Activated T-cell treated with anti-CD3 and anti-CD28 coated beads, Interleukin-2, amount 50 U/mL, for 48 hours (primary cell): ENCODE measurements at places on chromosomes 11 and 22.

GRCh38 chr22:19086417-19086816 is 35.8 kb downstream of the DGCR2 start:
- DNase-seq, result no peak

DNA sequence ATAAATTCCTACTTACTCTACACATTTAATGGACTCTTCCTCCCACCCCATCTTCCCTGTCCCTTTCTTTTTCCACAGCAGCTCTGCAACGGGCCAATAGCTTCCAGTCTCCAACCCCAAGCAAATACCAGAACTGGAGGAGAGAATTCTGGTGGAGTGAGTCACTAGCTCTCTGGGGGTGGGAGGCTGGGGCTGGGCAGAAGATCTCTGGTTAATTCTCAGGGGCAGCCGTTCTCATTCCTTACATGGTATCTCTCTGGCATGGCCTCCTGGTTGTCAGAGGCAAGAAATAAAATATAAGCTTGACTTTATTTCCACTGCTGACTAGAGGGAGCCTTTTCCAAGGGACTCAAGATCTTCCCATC is 90.4 kb upstream of the PARVA start:
- peak; percentile 10 for DNase-seq

GRCh38 chr22:39731481-39731880 is 160.9 kb downstream of the CACNA1I start:
- no peak for DNase-seq

DNA sequence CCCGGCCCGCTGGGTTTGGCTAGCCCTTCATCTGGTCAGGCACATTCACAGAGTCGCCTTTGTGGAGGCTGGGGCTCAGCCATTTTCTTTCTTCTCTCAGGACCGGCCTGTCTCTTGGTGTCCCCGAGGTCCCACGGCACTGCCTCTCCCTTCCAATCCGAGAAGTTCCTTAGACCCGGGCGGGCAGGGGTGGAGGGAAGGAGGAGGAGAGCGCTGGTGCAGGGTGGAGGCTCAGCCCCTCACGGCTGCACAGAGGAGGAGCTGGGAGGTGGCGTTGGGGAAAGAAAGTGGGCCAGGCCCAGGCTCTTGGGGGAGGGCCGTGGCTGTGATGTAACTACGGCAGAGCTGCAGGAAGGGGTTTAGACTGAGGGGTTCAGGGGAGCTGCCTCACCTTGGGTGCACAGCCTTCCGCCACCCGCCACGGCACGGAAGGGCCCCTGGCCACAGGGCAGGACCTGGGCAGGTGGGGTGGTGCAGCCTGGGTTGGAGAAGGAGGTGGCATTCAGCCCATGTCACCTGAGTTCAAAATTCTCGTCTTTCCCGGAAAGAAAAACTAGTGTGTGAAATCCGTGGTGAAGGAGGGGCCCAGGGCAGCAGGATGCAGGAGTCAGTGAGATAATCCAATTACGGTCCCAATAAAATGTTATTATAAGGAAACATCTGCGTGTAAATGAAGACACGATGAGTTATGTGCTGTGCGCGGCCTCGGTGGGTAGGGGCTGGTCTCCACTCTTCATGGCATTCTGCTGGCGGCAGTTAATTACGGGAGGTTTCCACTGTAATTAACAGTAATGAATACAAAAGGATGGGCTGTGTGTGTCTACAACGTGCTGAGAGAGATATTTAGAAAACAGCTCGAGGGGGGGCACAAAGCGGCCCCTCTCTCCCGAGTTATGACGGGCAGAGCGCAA is 1.7 kb downstream of the BRSK2 start:
- no peak for DNase-seq

DNA sequence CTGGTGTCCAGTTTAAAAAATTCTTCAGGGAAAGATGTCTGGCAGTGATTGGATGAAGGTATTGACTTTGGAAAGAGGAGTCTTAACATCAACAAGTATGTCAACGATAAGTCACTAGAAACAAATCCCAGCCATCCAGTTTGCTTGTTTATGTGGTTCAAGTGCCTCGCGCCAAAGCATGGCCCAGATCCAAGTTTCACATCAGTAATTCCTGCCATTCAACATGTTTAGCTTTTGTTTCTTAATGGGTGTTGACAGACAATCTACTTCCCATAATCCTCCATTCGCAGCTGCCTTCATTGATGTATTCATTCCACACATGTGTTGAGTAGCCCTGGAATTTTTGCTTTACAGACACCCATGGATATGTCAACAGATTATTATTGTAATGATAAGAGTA is 77.8 kb downstream of the UBASH3B start:
- DNase-seq, result no peak

DNA sequence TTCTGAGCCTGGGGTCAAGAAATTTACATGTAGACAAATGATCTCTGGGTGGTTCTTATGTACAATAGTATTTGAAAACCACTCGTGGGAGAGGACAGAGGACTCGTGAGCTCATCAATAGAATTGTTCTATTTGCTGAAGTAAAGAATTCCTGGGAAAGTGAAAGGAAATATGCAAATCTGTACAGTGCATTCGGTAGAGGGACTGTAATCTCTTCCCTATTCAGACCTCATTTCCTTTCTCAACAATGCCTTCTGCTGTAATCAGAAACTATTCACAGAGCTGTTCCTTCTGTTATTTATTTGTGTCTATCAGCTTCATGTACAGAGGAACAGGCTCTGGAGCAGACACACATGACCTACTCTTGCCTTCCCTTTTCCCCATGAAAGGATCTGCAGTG is 709.4 kb upstream of the KIRREL3 start:
- DNase-seq, result no peak

DNA sequence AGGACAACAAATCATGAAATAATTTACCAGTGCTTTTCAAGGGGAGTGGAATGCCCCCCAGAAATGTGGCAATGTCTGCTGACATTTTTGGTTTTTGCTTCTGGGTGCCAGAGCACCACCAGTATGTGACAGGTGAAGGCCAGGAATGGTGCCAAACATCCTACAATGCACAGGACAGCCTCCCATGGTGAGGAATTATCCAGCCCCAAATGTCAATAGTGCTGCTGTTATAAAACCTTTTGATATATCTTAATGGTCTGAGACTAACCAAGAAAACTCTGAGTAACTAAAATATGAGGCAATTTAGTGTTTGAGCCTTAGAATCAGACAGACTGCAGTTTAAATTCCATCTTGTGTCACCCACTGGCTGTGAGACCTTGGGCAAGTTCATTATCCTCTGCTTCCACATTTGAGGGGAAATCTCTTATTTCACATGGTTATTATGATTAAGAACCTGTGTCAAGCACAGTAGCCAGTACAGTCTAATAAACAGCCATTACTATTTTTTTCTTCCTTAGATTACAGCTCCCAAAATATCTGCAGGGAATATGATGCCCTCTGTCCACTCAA is 69.5 kb downstream of the AMBRA1 start:
- DNase-seq, result no peak

- no peak for DNase-seq
Observed at GRCh38 chr11:20097319-20098221, 62.7 kb downstream of the DBX1 start.

DNA sequence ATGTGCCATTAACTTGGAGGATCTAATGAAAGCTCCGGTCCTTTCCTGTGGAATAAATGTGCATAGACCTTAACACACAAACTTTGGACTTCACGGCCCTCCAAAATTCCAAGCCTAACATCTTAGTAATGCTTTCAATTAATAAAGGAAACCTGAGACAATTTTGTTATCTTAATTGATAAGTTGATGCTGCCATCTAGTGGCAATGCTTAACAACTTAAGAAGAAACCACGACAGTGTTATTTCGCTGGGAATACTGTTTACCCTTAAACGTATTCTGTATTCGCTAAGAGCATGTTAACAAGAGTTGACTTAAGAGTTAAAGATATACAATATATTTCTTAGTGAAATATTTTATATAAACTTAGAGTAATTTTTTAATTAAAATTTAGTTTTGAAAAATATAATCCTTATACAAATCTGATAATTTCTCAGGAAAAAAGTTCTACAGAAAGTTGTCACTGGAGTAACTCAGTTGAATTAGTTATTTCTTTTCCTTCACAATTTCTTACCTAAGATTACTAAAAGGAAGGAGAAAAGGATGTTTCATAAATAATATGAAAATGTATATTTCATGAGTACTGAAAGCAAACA is 35.0 kb upstream of the OR9G4 start:
- no peak for DNase-seq

DNA sequence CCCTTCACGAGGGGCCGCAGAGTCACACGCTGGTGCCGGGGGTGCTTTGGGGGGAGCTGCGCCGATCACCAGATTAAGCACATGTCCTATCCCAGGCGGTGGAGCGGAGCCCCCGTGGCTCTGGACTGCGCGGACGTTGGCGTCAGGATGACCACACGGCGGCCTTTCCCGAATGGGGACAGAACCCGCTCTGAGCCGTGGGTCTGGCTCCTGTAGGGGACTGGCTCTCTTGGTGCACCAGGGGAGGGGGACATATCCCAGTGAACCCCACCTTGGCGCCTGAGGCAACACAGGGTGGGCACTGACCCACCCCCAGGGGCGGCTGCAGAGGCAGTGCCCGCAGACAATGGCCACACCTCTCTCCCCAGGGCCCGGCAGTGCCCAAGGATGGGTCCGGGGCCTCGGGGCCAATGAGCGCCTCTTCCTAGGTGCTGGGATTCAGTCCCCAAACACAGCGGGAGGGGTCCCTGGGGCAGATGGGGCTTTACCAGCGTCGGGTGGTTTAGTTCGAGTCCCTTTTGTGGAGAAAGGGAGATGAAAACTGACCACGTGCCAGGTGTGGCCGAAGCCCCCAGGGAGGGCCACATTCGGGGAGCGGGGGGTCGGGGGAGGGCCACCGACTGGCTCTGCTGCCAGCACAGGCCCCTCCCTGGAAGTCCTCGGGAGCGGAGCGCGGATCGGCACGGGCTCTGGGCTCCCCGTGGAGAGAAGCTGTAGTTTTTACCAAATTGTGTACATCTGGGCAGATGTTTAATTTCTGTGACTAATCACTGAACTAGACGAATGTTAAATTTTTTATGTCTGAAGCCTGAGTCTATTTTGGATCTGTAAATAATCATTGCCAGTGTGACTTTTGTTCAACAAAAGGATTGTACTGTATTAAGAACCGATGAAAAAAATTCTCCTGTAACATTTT is 58.9 kb downstream of the GRAMD4 start:
- DNase-seq, result no peak

- DNase-seq, result no peak
Observed at GRCh38 chr22:35172442-35172841, 84.9 kb upstream of the HMGXB4 start.

DNA sequence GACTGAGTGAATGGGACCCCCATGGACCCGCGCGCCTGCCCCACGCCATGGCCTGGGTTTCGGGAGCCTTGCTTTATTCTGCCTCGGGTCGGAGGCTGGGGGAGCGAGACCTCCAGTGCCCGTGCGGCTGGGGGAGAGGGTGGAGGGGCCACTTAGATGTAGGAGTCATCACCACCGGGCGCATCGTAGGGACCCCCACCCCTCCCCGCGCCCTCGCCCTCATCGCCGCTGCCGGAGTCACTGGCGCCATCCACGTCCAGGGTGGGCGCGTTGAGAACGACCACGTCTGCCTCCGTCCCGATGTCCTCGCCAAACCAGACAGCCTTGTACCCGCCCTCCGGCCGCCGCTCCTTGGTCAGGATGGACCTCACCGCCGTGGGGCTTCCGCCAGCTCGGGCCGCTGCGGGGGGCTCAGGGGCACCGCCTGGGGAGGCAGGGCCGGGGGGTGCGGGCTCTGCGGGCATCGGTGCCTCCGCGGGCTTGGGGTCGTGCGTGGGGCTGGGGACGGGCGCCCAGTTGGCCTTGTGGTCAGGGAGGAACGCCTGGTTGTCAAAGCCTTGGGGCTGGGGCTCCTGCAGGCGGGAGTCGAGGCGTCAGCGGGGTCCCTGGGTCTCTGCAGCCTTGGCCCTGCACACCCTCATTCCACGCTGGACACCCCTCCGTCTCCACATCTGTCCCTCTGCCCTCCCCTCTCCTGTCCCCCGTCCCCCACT is 1.6 kb upstream of the IRF7 start:
- no peak for DNase-seq

DNA sequence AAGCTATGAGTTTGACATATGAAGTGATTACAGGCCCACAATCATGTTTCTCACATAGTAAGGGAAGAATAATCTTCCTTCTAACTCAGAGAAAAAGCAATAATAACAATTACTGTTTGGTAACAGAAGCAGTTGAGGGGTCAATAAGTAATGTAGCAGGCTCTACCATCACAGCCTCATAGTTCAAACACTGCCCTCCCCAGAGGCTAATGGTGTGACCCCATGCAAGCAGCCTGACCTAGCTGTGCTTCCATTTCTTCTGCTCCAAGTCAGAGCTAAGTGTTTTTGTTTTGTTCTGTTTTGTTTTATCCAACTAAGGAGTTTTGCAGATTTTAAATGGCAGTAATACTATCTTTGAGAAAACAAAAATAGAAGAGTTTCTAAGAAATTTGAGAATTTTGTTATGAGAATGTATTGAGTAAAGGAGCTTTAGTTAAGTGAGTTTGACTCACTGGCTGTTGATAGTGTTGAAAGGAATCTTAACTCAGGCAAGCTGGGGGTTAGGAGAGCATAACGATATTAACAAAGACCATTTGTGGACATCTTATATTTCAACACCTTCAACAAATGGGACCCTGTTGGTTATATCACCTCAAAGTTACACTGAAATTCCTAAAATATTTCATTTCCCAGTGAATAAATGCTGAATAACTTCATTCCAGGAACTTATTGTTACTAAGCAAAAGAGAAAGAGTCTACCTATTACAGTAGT is 48.5 kb downstream of the GUCY1A2 start:
- DNase-seq, result no peak

- DNase-seq, result no peak
Observed at GRCh38 chr11:105780781-105781525, 171.1 kb downstream of the GRIA4 start.

DNA sequence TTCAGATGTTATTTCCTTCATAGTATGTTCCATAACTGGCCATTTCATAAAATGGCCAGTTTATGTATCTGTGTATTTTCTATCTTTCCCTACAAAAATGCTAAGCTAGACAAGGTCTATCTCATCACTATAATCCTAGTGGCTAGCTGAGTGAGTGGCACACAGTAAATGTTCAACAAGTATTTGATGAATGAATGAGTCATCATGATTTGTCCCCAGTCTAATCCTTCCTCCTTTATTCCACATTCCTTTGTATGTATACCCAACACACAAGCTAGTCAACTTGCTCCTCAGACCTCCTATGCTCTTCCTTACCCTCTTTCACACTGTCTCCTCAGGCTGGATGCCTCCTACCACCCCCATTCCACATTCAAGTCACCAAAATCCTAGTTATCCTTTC is 12.5 kb downstream of the APLNR start:
- no peak for DNase-seq

GRCh38 chr11:121556937-121557336 is 104.2 kb upstream of the SORL1-AS1 start:
- no peak for DNase-seq

- no peak for DNase-seq
Observed at GRCh38 chr11:64104632-64105031, 61.3 kb downstream of the MACROD1 start.

- DNase-seq, result no peak
Observed at GRCh38 chr11:118634431-118635236, 27.2 kb downstream of the PHLDB1 start.
